ENCODE measurements at places on chromosomes 1 and 21. TPM values are rescaled to one million over a fixed set of nuclear protein-coding genes. Genes with fewer than 3 reads are reported as not detected.

Gene TRIM67
- not detected for total RNA-seq

Gene CBR3
- 11.6 TPM for total RNA-seq

Gene IFNLR1
- not detected for total RNA-seq

Gene TRAF3IP3
- total RNA-seq: not detected

Gene SLAMF6
- not detected for total RNA-seq

Gene CYB561D1
- total RNA-seq: 6.7 TPM

Gene CASQ1
- not detected for total RNA-seq

Gene VWA5B1
- total RNA-seq: not detected

Gene MYCL
- total RNA-seq: 0.44 TPM

Gene LENEP
- 0.86 TPM for total RNA-seq

Gene OR4F16
- not detected for total RNA-seq

Gene LAD1
- total RNA-seq: not detected

Gene GABRD
- not detected for total RNA-seq

Gene TMED5
- total RNA-seq: 152 TPM

Gene SLC22A15
- 8.4 TPM for total RNA-seq

Gene KCNE1
- 1.3 TPM for total RNA-seq

Gene C8B
- total RNA-seq: not detected

Gene SYT2
- not detected for total RNA-seq

Gene NBPF20
- 1.8 TPM for total RNA-seq

Gene OLFML3
- 238 TPM for total RNA-seq

Gene FBLIM1
- total RNA-seq: 152 TPM

Gene SSBP3
- 13.8 TPM for total RNA-seq

Gene OLIG2
- not detected for total RNA-seq

Gene NES
- 69.7 TPM for total RNA-seq

Gene CELA2A
- 0.44 TPM for total RNA-seq

Gene SAMD11
- 1.1 TPM for total RNA-seq

Gene SDF4
- 223 TPM for total RNA-seq

Gene FCN3
- not detected for total RNA-seq

Gene CD164L2
- total RNA-seq: not detected

Gene MYOM3
- total RNA-seq: 0.14 TPM

Gene CRP
- not detected for total RNA-seq

Gene CD1B
- not detected for total RNA-seq

Gene C8A
- not detected for total RNA-seq

Gene CD34
- total RNA-seq: not detected

Gene TNFSF4
- 9.3 TPM for total RNA-seq

Gene SH2D5
- total RNA-seq: 6.7 TPM

Gene KLHL17
- 22.9 TPM for total RNA-seq

Gene XKR8
- total RNA-seq: 13.0 TPM

Gene KCNJ9
- total RNA-seq: not detected
